ENCODE measurements at places on chromosomes 3 and 15.

GRCh38 chr3:169389925-169390253 lies 273.6 kb downstream of the MECOM start:
- no peak for DNase-seq

DNA sequence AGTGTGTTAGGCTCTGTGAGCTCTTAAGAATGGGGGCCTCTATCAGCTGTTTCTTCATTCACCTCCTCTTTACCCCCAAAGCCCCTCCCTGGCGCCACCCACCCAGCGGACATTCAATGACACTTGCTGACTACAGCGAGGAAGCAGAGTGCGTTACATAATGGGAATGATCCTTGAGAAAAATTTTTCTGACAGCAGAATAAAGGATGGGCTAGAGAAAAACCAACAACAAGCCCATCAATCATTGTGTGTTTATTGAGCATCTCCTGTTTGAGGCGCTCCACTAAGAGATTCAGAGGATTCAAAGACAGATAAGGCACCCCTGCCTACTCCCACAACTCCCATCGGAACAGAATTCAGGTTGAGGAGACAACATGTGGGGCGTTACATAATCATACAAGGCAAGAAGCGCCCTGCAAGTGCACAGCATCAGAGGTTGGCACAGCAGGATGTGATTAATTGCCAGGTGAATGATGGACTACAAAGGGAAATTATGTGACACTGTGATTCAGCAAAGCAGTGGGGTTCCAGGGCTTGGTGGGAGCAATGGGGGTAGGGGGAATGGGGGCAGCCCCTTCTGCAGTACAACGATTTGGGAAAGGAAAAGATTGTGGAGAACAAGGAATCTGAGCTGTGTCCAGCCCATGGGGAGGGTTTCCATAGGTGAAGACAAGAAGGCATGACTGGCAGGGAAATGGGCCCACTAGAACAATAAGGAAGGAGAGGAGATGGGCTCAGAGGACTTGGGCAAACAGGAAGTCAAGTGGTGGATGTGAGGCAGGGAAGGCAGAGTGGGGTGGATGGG lies 141.3 kb upstream of the ATP2B2 start:
- no peak for DNase-seq

- no peak for DNase-seq
These were observed 128.8 kb downstream of the SV2B start for GRCh38 chr15:91228890-91229289.

DNA sequence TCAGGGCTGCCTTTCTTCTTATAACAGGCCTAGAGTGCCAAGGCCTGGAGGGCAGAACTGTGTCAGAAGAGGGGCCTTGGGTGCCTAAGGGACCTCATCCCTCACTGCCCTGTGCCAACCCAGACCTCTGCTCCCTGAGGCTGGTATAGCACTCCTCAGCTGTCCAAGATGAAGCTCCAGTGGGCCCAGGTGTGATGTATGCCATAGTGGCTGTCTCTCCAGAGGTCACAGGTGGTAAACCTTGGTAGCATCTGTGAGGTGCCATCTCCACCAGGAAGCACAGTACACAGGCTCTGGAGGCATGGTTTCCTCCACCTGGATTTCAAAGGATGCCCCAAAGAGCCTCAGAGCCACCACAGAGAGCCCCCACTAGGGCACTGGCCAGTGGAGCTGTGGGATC lies 12.3 kb upstream of the KLHL40 start:
- no peak for DNase-seq

DNA sequence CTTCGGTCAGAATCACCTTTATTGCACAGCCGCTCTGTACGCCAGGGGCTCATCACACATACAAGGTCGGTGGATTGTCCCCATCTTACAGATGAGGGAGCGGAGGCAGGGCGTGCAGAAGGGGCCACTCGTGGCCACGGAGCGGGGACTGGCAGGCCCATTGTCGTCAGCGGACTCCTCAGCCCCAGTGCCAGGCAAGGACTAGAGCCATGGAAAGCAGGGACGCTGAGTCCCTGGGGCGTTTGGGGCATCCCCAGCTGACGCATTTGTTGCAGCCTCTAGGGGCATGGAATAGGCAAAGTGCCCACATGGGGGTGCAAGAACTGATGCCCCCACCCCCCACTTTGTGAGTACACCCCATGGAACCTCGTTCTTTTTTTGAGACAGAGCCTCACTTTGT lies 29.8 kb upstream of the FURIN start:
- no peak for DNase-seq

DNA sequence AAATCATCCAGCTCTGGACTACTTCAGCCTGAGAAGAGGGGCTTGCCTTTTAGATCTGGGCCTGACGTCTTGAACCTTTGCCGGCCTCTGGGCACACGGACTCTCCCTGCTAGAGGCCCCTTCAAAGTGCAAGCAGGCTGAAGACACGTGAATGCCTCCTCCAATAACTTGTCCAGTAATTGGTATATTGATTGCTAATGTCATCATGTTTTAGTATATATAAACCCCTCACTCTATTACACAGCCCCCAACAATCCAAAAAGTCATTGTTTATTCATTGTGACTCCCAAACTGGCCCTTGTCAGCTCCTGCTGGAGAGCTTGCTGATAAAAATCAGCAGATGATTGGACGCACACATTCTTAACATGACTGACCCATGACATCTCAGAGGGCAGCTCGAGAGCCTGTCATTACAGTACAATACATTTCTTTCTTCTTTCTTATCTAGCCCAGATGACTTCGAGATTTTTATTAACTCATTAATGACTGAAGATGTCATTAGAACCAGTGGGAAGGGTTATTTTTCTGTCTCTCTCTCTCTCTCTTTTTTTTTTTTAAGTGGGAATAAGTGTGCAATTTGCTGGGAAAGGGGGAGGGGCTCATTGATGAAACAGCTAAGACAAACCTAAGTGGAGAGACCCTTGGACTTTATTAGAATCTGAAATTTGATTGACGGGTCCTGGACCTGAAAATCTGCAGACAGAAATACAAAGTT lies 65.5 kb upstream of the NR2F2 start:
- peak; percentile 42 for DNase-seq

GRCh38 chr3:148004331-148004730 lies 595.2 kb downstream of the ZIC1 start:
- DNase-seq: no peak

DNA sequence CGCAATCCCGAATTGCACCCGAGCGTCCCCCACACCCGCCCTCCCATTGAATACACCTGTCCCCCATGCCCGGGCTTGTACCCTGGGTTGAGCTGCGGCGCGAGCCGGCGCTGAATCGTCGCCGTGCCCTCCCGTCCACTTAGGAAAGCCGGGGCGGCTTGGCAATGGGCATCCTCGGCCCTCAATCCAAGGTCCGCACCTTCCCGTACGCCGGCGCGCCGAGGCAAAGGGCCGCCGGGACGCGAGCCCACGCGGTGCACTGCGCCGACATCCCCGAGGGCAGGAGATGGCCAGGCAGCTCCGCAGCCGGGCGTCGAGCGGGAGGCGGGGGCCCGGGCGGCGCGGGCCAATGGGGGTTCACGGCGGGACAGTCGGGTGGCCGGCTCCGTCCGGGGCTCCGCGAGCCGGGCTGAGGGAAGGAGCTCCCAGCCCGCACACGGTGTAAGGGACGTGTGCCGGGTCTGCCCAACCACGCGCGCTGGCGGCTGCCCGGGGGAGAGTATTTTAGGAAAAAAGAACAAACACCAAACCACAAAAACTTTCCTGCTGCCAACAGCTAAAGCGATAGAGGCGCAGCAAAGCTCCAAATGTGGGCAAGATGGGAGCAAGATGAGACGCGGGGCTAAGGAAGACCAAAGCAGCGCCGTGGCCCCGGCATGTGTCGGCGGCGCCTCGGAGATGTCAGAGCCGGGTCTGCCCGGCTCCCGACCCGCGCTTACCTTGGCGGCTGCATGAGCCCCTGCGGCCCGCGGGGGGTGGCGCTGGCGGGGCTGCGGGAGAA lies 621 bp downstream of the RGMA start:
- DNase-seq: no peak

DNA sequence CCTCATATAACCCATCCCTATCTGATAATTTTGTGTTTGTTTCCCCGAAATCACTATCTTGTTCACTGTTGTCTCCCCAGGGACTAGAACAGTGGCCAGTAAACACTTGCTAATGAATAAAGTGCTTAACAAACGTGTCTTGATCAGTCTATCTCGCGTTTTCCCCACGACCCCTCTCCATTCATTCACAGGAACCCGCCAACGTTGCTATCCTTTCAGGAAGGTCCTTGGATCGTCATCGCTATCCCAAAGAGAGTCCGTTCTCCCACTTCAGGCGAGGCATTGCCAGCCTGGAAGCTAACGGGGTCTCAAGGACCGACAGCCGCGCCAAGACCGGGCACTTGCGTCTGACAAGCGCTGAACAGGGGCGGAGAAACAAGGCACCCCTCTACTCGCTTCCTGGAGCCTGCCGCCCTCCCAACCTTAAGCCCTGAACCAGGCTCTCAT lies 344 bp downstream of the LINS1 start:
- no peak for DNase-seq

- no peak for DNase-seq
These were observed 10.0 kb downstream of the PAQR9 start for GRCh38 chr3:142953443-142953842.

DNA sequence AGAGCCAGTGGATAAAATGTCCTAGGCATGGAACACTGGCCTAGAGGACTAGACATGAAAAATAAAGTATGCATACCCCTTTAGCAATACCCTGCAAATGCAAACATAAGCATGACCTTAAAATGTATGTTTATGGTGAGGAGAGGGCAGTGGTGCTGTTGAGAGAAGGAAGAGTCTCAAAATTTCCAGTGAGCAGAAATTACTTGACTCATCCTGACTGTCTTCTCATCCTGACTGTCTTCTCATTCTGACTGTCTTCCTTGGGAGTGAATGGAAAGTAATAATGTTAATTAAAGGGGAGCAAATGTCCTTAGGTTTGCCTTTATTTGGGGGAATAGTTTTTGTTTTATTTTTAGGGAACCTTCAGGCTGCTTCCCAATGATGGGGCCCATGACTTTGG lies 121.5 kb upstream of the GALNT15 start:
- no peak for DNase-seq

- peak; percentile 30 for DNase-seq
These were observed 101.6 kb upstream of the PRR20G start for GRCh38 chr3:127389420-127389819.

GRCh38 chr15:89217031-89217430 lies 4.3 kb downstream of the RLBP1 start:
- no peak for DNase-seq

GRCh38 chr3:143344516-143345165 lies 225.1 kb downstream of the CHST2 start:
- no peak for DNase-seq

DNA sequence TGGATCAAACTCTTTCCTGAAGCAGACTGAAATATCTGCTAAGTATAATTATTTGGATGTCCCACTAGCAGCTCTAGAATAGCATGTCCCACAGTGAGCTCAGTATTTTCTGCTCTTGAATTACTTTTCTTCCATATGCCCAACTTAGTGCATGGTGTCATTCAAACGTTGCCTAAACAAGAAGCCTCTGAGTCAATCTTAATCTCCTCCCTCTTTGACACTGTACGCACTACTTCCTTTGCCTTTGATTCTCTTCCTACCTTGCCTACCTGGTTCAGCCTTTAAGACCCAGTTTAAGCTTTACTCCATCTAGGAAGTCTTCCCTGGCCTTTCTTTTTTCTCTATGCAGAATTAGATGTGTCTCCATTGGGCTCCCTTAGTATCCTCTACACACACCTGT lies 54.5 kb downstream of the SEC22A start:
- no peak for DNase-seq

GRCh38 chr3:159030138-159030670 lies 228.3 kb downstream of the MFSD1 start:
- DNase-seq: no peak

- DNase-seq: no peak
These were observed 32.3 kb downstream of the CBLB start for GRCh38 chr3:105836533-105836932.

DNA sequence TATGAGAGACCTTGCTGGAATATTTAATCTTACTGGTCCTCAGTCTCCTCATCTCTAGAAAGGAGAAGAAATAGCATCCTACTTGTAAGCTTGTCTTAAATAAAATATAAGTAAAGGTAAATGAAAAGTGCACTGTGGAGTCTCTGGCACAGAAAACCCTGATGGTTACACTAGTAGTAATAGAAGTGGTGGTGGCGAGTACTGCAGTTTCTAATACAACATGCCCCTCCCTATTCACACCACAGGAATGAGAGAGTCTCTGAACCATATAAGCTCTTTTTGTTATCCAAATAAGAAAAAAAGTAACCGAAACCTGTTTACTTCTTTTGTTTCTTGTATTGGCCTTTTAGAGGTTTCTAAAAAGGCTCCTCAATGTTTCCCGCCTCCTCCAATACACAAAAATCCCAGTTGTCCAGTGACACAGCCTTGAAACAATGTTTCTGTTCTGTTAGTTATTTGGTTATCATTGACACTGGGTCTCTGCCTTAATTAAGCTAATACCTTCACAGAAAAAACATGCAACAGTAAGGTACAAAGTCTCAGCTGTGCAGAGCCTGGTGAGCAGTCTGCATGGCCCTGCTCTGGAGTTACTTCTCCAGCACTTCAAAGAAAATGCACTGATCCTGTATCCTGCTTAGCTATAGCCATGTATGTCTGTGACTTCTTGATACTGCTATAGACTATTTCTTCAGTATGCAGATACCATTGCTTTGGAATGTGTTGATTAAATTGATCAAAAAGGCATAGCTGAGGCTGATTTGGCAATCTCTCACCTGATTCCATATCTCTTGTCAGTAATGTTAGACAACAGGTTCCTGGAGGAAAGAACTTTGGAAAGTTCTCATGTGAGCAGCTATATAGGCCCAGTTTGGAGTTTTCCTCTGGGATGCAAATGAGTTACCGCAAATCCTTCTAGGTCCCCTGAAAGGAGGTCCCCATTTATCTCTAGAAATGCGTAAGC lies 315.6 kb upstream of the IL12A start:
- no peak for DNase-seq

- no peak for DNase-seq
These were observed 25.6 kb downstream of the KCNH8 start for GRCh38 chr3:19173945-19174344.

- no peak for DNase-seq
These were observed 3.0 kb downstream of the ISLR start for GRCh38 chr15:74176262-74177214.

GRCh38 chr3:155805204-155805801 lies 775 bp downstream of the C3orf33 start:
- DNase-seq: no peak

DNA sequence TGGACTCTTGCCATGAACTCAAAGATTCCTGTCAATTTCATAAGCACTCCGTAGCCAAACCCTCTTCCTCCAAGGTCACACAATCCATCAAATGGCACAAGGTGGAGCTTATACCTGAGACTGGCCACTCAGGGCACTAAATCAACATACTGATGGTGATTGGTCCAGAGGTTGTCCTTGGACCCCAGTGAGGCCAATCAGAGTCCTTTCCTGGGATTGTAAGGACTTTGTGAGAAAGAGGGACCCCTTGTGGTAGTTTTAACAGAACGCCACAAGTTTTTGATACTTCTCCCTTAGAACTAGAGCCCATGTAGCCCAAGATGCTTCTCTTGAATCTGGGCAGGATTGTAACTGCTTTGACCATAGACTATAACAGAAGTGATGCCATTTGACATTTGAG lies 44.4 kb upstream of the LARS2 start:
- peak; percentile 8 for DNase-seq

GRCh38 chr3:52721002-52721729 lies 15.3 kb downstream of the SPCS1 start:
- DNase-seq: no peak

All from NCI-H226 (cell line).